Lower lobe of right lung (tissue), 2 donors: ENCODE measurements at places on chromosomes 5 and 9. TPM values are rescaled to one million over a fixed set of nuclear protein-coding genes. Genes with fewer than 3 reads are reported as not detected.

DNA sequence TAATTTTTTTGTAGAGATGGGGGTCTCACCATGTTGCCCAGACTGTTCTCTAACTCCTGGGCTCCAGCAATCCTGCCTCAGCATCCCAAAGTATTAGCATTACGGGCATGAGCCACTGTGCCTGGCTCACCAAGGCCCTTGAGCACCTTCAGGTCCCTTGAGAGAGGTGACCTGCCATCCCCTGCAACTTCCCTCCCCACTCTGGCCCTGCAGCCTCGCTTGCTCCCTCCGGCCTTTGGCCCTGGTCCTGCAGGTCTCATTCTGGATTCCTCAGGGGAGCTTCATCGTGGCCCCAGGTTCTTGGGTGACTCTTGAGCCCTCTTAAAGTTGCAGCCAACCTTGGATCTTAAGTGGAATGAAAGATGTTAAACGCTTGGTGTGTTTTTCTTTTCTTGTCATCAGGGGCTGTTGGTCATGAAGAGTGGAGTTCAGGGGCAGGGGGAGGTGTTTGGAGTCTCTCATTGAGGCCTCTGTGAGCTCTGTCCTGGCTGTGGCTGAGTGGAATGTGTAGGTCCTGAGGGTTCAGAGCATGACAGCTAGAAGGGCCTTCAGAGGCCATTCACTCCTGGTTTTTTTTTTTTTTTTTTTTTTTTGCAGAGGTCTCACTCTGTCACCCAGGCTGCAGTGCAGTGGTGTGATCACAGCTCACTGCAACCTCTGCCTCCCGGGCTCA lies 33.0 kb downstream of the PPARGC1B start:
- no peak for DNase-seq

DNA sequence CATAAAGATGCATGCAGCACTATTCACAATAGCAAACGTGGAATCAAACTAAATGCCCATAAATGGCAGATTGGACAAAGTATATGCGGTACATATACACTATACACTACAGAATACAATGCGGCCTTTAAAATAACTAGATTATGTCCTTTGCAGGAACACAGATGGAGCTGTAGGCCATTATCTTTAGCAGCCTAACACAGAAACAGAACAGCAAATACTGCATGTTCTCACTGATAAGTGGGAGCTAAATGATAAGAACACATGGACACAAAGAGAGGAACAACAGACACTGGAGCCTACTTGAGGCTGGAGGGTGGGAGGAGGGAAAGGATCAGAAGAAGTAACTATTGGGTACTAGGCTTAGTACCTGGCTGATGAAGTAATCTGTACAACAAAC lies 758.2 kb downstream of the TLE1 start:
- DNase-seq: no peak

DNA sequence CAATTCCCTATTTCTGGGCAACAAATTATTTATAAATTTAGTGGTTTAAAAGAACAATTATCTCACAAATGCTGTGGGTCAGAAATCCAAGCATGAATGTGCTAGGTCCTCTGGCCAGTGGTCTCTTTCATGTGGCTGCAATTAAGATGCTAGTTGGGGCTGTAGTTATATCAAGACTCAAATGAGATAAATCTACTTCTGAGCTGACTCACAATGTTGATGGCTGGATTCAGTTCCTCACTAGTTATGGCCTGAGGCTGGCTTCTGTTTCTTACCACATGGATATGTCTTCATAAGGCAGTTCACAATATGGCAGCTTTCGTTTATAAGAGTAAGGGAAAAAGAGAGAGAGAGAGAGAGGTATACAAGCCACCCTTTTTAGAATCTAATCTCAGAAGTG lies 717.0 kb downstream of the PRELID2 start:
- DNase-seq: no peak

DNA sequence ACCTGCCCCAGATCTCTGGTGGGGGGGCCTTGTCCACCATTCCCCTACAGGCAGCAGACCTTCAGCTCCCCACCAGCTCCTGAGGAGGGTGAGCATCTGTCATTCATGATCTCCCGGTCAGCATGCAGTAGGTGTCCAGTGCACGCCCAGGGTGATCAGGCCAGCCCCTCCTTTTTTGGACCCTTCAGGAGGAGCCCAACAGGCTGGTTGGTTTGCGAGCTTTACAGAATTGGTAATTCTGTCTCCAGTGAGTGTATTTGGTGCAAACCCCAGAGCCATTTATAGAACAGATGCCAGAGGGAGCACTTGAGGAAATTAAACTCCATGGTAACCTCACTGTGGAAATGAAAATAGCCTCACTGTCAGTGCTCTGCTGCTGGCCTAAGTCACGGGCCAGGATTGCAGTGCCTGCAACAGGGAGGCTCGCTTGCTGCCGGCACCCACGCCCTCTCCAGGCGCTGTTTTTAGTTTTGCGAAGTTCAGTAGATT lies 23.4 kb downstream of the WNK2 start:
- peak; percentile 40 for DNase-seq

GRCh38 chr5:171312129-171312974 lies 3.3 kb downstream of the TLX3 start:
- no peak for DNase-seq

DNA sequence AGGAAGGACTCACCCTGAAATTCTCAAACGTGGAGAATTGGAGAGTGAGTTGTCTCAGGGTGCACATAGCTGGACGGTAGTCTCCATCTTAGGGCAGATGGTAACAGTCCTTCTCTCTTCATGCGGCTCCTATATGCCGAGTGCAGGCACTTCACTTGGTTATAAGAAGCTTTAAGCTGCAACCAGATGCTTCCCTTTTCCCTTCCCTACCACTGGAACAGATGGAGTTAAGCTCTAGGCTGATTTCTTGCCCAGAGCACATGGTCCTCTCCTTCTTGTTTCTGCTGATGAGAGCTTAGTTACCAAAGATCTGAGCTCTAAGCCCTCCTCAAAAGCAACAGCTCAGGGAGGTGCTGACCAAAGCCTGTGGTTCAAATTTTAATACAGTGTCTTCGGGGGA lies 355.7 kb downstream of the ARHGEF28 start:
- DNase-seq: no peak

GRCh38 chr9:19440823-19441580 lies 32.2 kb downstream of the ACER2 start:
- DNase-seq: no peak

DNA sequence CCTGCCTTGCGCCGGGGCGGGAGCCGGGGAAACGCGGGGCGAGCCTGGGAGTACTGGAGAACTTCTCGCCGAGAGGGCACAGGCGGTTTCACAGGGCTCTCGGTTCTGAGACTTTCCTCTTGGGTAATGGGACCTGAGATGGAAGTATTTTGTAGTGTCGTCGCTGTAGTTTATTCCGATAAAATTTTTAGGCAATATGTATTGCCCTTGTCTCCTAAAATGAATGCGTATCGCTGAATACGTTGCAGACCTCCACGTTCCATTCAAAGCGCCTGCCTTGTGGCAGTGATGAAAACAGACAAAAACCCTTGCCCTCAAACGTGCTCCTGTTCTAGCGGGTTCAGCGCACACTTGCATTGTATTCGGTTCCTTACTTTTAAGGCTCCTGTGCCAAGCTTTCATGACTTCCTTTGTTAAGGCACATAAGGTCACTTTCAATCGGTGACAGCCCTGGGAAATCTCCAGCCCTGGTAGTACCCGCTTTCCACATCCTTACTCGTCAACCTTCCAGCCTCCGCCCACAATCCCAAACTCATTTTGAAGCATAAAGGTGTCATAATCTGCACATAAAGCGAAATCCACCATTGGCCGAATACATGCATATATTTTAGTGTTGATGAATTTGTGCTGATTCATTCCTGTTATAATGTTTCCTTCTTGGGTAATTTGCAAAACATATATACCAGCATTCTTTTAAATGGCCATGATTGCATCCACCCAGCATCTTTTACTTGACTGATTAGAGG lies 694 bp downstream of the RMI1 start:
- DNase-seq: no peak

- DNase-seq: no peak
Observed at GRCh38 chr5:138148811-138149210, 9.6 kb upstream of the NME5 start.

- no peak for DNase-seq
Observed at GRCh38 chr9:37290940-37291485, 131.5 kb upstream of the GRHPR start.

GRCh38 chr9:89743573-89744254 lies 138.9 kb downstream of the GADD45G start:
- DNase-seq: no peak

DNA sequence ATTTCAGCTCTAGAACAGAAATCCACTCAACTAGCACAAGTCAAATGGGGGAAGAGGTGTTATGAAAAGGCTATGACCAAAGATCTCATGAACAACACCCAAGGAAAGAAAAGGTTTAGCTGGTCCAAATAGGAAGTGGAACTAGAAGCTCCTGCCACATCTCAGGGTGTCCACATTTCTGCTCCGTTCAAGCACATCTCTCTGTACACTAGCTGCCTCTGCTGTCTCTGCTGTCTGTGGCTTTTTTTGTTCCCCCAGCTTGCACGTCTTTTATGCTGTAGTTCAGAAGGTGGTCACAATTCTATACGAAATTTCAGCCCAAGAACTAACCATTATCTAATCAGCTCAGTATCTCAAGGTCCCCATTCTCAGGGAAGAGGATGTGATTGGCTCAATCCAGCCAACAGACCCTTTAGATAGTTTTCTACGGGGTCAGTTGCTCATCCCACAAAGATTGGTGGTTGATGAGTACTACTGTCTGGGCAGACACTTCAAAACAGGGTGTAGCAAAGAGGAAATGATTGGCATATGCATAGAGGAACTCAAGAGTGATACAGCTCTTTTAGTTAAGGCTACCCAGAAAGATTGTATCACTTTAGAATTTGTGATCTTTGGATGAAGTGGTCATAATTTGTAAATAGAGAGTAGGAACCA lies 44.0 kb downstream of the FANCC start:
- no peak for DNase-seq

- DNase-seq: no peak
Observed at GRCh38 chr5:180215783-180216630, 7.0 kb upstream of the RASGEF1C start.

- no peak for DNase-seq
Observed at GRCh38 chr5:72245546-72245945, 74.5 kb downstream of the MRPS27 start.

DNA sequence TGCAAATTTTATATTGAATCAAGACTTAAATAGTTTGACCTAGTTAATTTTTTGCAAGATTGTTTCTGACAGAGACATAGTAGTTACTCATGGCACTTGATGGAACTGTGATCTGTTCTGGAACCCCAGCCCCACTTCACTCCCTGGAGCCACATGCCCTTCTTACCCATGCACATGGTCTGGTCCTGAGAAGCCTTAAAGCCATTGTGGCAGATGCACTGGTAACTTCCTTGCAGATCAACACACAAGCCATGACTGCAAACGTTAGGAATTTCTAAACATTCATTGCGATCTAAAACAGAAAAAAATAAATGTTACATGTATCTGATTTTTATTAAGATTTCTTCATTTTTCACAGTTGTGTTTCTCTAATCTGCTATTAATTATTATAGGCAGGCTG lies 221.2 kb downstream of the SLC12A2 start:
- no peak for DNase-seq

GRCh38 chr9:14263707-14264483 lies 50.0 kb downstream of the NFIB start:
- no peak for DNase-seq

- no peak for DNase-seq
Observed at GRCh38 chr5:103259705-103260355, 1.3 kb downstream of the MACIR start.

DNA sequence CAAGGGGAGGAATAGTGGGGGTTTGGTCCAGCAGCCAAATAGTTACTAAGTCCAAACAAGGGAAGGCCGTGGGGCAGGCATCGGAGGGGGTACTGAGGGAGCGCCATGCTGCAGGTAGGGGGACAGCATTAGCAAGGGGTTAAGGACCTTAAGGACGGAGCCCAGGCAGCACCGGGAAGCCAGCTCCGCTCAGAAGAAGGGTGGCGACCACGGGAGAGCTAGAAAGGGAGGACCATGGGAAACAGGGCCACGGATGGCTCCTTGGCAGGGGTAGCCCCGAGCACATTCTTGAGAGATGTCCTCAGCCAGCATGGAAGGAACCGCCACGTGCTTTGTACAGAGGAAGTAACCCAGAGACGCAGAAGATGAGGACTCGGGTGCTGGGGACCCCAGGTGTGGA lies 76.2 kb upstream of the STXBP1 start:
- DNase-seq: no peak

GRCh38 chr5:151721087-151721646 lies 34.5 kb upstream of the SPARC start:
- DNase-seq: no peak

DNA sequence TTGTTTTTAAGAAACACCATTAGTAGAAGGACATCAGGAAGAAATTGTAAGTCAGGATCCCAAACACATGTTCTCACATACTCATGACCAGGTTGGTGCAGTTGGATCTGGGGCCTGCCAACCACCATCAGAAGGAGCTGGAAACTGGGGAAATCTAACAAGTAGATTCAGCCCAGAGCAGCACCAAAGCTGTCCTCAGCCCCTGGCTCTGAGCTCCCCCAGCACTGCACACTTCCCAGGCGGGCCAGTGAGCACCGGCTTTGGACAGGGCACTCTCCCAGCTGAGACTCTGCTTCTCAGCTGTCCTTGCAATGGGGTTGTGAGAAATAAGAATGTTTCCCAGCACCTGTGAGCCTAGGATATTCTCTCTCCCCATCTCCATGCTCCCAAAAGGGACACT lies 162.5 kb downstream of the PAX5 start:
- DNase-seq: no peak

- no peak for DNase-seq
Observed at GRCh38 chr5:173513521-173513991, 102.9 kb downstream of the BOD1 start.

GRCh38 chr9:77251050-77251449 lies 73.7 kb downstream of the VPS13A start:
- DNase-seq: no peak

GRCh38 chr5:160792281-160792680 lies 59.7 kb downstream of the ATP10B start:
- DNase-seq: no peak

- no peak for DNase-seq
Observed at GRCh38 chr5:57231607-57232006, 57.7 kb downstream of the GPBP1 start.

Gene SHC3
- total RNA-seq: 13.2 TPM

Gene TMEM215
- 0.09 TPM for total RNA-seq

Gene SPATA31A7
- not detected for total RNA-seq

Gene NELFB
- total RNA-seq: 44.7 TPM

Gene SPINK5
- 2.1 TPM for total RNA-seq

Gene EDIL3
- total RNA-seq: 17.0 TPM

Gene CWC27
- total RNA-seq: 17.3 TPM

Gene DDX4
- not detected for total RNA-seq

Gene KIF27
- 10.4 TPM for total RNA-seq

Gene SPOCK1
- total RNA-seq: 8.4 TPM

Gene HMMR
- total RNA-seq: 1.9 TPM

Gene GFI1B
- 1.1 TPM for total RNA-seq

Gene IFNW1
- not detected for total RNA-seq

Gene BHMT2
- 3.9 TPM for total RNA-seq
